ENCODE measurements at places on chromosomes 1 and 21. TPM values are rescaled to one million over a fixed set of nuclear protein-coding genes. Genes with fewer than 3 reads are reported as not detected.

Gene S100A8
- polyA plus RNA-seq: 16.1 TPM

Gene LACTBL1
- not detected for polyA plus RNA-seq

Gene DCDC2B
- 0.66 TPM for polyA plus RNA-seq

Gene FAM78B
- polyA plus RNA-seq: 3.9 TPM

Gene IL12RB2
- 1.0 TPM for polyA plus RNA-seq

Gene OLIG2
- polyA plus RNA-seq: not detected

Measured in forelimb muscle (tissue), 1 donor.